Mesenteric fat pad (tissue), 1 donor: ENCODE measurements at places on chromosomes 2 and 18. TPM values are rescaled to one million over a fixed set of nuclear protein-coding genes. Genes with fewer than 3 reads are reported as not detected.

DGUOK gene
- 44.2 TPM for total RNA-seq

KDSR gene
- total RNA-seq = 55.6 TPM

CIDEA gene
- 138 TPM for total RNA-seq

PPP1R1C gene
- total RNA-seq = not detected

UGT1A4 gene
- not detected for total RNA-seq

INHBB gene
- total RNA-seq = 54.8 TPM
